ENCODE measurements at places on chromosomes 12 and 14. TPM values are rescaled to one million over a fixed set of nuclear protein-coding genes. Genes with fewer than 3 reads are reported as not detected.

GRCh38 chr14:21557084-21557901 is 22.6 kb downstream of the OR10G3 start:
- no peaks in the 10 kb centered on the region for H3K27me3 ChIP-seq
- peak overlapping the region; percentile 30 for H3K4me3 ChIP-seq
- no peaks in the 10 kb centered on the region for H3K4me1 ChIP-seq
- no peaks in the 10 kb centered on the region for H3K36me3 ChIP-seq

- H3K4me3 ChIP-seq = no peak overlapping the region
- DNase-seq = no peak
- H3K27ac ChIP-seq = no peak overlapping the region
These were observed 798.0 kb upstream of the MGAT4C start for GRCh38 chr12:87054226-87054625.

DNA sequence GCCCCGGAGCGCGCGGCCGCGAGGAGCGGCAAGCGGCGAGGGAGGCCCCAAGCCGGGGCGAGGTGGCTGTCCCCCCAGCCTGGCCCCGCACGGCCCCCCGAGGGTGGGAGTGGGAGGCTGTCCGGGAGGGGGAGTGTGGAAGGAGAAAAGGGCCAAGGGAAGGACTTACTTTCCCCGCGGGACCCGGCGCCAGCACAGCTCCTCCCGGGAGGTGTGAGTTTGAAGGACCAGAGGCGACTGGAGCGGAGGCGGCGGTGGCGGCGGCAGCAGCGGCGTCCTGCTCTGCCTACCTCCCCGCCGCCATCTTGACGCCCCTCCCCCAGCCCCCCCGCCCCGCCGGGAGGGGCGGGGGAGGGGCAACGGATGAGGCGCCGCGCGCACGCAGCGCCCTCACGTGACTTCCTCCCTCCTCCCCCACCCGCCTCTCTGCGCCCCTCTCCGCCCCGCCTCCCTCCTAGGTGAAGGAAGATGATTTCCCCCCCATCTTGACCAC is at the start of gene SBNO1:
Gene SBNO1 (minus strand): TSS at position 316 of the 493 bp plus-strand sequence. CDS start 14,406 bp downstream, outside the sequence.
- peak within 1 kb of the TSS; percentile 96 for H3K27ac ChIP-seq
- peak within 1 kb of the TSS; percentile 78 for H3K4me3 ChIP-seq
- peaks cover 9% of the 10 kb centered on the region for H3K4me1 ChIP-seq
- H3K36me3 ChIP-seq = no peaks in the 10 kb centered on the region

DNA sequence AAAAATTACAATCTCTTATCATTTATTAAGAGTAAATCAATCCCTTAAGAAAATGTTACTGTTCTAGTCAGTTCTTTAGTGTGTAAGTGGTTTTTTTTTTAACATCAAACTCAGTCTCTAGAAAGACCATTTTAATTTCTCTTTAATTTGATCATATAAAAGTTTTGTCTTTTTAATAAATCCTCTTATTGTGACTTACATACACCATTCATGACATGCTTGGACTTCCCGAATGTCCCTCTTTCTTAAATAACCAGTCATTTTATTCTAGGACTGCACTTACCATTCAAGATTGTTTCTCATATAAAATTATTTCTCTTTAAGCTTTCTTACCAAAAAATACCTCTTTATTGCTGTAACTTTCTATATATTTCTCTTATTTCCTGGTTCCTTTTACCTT is 60.8 kb upstream of the EVL start:
- DNase-seq = no peak
- H3K27ac ChIP-seq = no peak overlapping the region
- H3K27me3 ChIP-seq = no peaks in the 10 kb centered on the region
- H3K4me3 ChIP-seq = no peak overlapping the region

The NCOR2 gene
- total RNA-seq = 436 TPM

The ACTN1 gene
- total RNA-seq = 538 TPM

The CYP46A1 gene
- 0.26 TPM for total RNA-seq

The KRT71 gene
- total RNA-seq = not detected

The ATG14 gene
- total RNA-seq = 12.4 TPM

The TMEM229B gene
- total RNA-seq = 4.7 TPM

The SERPINA9 gene
- total RNA-seq = not detected

The SMIM41 gene
- not detected for total RNA-seq

The FGF23 gene
- not detected for total RNA-seq

Measured in uterus (tissue), 4 donors.